ENCODE measurements at places on chromosomes 11 and 22.

GRCh38 chr11:122007601-122008071 lies 108.4 kb downstream of the BLID start:
- DNase-seq, result no peak

DNA sequence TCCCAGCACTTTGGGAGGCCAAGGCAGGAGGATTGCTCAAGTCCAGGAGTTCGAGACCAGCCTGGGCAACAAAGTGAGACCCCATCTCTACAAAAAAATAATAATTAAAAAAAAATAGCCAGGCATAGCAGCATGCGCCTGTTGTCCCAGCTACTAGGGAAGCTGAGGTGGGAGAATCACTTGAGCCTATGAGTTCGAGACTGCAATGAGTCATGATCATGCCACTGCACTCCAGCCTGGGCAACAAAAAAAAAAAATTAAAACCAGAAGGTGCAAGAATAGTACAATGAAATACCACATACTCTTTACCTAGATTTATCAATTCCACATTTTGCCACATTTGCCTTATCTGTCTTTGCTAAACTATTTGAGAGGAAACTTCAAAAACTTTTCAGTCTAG lies 8.2 kb downstream of the DPF2 start:
- no peak for DNase-seq

GRCh38 chr11:129503646-129504045 lies 128.0 kb downstream of the BARX2 start:
- DNase-seq, result no peak

GRCh38 chr11:10770626-10771254 lies 19.7 kb downstream of the CTR9 start:
- peak; percentile 11 for DNase-seq

- no peak for DNase-seq
Observed at GRCh38 chr11:68934666-68935065, 31.0 kb downstream of the IGHMBP2 start.

GRCh38 chr11:911031-911889 lies 650 bp upstream of the CHID1 start:
- DNase-seq, result no peak

DNA sequence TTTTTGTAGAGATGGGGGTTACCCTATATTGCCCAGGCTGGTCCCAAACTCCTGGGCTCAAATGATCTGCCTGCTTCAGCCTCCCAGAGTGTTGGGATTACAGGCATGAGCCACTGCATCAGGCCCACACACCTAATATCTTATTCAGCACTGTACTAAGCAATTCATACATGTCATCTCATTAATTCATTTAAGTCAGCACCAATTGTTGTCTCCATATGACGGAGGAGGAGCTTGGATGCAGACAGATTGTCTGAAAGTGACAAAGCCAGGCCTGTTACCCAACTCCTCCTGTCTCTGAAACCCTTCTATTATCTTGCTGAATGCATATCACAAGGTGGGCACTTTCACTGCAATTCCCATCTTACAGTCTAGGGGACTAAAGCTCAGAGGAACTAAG lies 57.5 kb upstream of the ALX4 start:
- DNase-seq, result no peak

DNA sequence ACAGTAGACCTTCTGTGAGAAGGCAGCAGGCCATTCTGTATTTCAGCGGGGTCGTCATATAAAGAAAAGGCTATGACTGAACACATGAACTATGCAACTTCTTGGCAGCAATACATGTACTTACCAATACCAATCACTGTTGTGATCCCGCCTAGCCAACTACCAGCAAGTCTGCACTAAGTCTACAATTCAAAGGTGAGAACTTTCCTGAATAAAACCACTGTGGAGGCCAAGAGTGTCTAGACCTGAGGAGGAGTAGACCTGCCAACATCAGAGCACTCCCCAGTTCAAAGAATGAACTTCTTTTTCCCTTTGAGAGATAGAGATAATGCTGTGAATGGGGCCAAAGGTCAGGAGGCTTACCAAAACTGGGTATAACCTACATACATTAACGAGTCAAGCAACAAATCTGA lies 108.2 kb downstream of the SIK3 start:
- DNase-seq, result no peak

DNA sequence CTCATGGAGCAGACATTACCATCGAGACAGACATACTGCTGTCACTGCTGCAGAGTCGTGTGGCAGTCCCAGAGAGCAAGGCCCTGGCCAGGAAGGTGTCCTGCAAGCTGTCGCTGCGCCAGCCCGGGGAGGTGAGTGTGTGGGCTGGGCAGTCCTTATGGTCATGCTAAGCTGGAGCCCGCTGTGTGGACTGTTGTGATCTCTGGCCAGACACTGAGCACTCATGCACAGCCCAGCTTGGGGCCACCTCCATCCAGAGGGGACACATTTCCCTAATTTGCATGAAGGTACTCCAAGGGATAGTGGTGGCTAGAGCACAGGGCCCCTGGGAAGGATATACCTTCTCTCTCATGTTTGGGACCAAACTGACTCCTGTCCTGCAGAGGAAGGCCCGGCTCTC lies 9.6 kb downstream of the ANKK1 start:
- no peak for DNase-seq
